Activated naive CD8-positive, alpha-beta T cell treated with anti-CD3 and anti-CD28 coated beads, Interleukin-2, amount 50 U/mL, for 16 hours (primary cell): ENCODE measurements at places on chromosomes 5 and 9.

DNA sequence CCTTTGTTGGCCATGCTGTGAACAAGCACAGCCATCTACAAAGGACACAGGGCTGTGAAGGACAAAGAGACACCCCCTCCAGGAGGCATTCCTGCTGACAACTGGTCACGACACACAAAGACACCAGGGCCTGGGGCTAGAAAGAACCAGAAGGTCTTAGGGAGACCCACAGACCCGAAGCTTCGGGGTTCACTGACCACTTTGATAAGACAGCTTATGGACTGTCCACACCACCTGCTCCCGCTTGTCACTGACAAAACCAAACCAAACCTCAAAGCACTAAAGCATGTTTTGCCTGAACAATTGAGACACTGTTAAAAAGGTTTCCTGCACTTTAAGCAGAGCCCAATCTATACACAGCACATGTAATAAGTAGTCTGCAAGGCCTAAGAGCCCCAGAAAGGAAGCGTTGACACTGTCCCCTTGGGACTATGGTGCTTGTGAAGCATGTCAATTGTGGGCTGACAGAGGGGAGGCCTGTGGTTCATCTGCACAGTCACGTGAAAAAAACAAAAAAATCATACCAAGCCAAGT lies 185.0 kb downstream of the GAPVD1 start:
- DNase-seq: no peak

DNA sequence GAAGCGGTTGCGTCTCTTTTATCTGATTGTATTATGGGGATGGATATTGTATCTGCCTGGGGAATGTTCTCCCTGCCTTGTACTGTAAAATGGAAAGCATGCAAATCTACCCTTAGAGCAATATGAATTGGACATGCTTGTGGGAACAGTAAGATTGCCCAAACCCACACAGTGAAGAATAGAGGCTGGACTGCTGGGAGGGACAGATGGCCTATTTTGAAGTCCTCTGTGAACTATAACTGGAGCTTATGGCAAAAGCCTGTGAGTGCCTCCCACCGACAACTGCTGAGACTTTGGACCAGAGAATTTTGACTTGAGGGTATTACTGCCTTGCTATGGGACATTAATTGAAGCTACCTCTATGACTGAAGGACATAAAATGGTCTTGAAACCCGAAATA lies 168.9 kb downstream of the ERCC6L2 start:
- DNase-seq: no peak

DNA sequence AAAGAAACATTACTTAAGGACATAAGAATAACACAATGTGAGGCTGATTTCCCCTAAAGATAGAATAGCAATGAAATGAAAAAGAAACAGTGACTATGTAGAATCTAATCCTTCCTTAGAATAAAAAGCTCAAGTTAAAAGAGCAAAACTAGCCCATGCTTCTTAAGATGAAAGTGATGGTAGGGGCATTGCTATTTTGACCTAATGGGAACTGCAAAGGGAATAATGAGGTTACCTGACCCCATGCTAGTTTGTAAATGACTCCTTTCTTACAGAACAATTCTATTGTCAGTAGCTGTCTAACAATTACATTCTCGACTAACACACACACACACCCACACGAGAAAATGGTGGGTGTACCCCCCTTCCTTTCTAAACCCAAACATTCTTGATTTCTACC lies 575.8 kb downstream of the CSNK1G3 start:
- DNase-seq: no peak

DNA sequence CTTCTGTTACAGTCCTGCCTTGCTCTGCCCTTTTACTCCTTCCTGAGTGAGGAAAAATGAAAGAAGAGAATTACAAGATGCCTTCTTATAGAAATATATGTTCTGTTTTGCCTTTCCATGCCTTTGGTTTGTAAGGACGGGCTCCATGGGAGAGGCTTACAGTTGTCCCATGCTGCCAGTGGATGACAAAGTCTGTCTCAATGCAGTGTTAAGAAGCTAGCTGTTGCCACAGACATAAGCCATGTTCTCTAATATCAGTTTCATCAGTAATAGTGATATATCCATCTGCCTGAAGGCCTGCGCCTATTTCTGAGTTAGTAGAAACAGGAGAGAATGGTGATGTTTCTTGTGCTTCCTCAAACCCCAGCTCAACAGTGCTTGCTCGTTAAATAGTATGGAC lies 27.8 kb downstream of the C5orf22 start:
- no peak for DNase-seq

GRCh38 chr5:150172556-150172955 lies 6.0 kb downstream of the CDX1 start:
- no peak for DNase-seq

DNA sequence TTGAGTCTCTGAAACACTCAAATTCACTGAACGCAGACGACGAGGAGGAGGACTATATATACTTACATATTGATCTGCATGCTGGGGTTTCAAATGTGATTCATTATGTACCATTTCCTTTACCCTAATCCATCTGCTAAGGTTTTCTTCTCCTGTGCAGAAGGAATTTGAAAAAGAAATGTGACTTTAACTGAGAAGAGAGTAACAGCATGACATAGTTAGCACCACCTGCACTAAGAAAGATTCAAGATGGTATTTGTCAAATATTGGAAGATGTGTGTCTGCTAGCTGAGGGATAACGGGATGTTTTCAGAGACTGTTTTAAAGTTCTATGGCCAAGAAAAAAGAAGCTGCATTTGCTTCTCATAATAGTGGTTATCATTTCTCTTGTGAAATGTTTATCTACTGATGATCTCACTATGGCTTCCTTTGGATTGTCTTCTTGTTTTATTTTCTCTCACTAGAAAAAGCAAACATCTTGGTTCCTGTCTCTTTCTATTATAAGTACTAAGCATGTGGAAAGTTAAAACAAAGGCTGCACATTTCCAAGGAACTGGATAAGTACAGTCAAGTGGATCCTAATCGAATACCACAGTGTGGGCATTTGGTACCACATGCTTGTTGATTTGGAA lies 89.8 kb upstream of the TLE4 start:
- no peak for DNase-seq

- no peak for DNase-seq
These were observed 47.5 kb downstream of the CDK5RAP2 start for GRCh38 chr9:120532475-120532874.

- no peak for DNase-seq
These were observed 1828.2 kb downstream of the MAT2B start for GRCh38 chr5:165333623-165334022.

- no peak for DNase-seq
These were observed 42.1 kb downstream of the SEC61B start for GRCh38 chr9:99264070-99264680.

- DNase-seq: no peak
These were observed 36.9 kb upstream of the TESK1 start for GRCh38 chr9:35568196-35568595.

GRCh38 chr9:296411-296810 lies 81.7 kb downstream of the DOCK8 start:
- no peak for DNase-seq

DNA sequence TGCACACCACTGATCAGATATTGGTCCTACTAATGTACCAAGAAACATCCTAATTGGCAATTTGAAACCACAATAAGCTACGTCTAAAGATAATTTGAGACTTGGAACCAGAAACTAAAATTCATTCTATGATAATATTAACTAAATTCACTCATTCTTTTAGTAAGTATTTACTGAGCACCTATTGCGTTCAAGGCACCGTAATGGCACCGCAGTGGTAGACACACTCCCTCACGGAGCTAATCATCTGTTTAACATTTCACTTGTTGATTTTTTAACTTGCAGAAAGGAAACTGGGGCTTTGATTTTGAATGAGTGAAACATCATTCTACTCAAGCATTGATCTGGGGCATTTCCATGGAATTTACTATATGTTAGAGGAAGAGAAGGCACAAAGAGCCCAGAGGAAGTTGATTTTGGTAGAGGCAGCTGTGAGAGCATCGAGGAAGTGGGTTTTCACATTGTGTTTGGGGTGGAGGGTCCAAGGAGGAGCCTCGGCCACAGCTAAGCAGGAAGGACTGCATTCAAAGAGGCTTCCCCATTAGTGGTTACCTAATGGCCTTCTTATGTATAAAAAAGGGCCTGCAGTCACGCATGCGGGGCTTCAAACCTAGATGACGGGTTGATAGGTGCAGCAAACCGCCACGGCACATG lies 7.1 kb downstream of the RAPGEF1 start:
- no peak for DNase-seq

- DNase-seq: no peak
These were observed 28.6 kb downstream of the CEP72 start for GRCh38 chr5:640461-641330.

GRCh38 chr5:7849681-7850394 lies 1.1 kb downstream of the CFAP90 start:
- DNase-seq: no peak

- no peak for DNase-seq
These were observed 571.3 kb downstream of the GABRG2 start for GRCh38 chr5:162638849-162639248.

DNA sequence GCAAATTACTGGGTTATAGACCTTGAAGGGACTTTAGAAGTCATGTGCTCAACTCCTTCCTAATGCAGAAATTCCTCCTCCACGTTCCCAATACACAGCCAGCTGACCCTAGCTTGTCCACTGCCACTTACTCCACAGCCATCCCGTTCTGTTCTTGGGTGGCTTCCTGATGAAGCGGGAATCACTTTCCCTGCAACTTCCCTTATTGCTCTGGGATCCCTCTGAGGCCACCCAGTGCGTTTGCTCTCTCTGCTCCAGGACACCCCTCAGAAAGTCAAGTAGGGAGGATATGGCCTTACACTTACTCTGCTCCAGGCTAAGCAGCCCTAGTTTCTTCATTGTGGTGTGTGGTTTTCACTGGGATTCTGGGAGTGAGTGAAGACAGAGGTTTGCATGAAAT lies 55.5 kb downstream of the GALNT12 start:
- DNase-seq: no peak

DNA sequence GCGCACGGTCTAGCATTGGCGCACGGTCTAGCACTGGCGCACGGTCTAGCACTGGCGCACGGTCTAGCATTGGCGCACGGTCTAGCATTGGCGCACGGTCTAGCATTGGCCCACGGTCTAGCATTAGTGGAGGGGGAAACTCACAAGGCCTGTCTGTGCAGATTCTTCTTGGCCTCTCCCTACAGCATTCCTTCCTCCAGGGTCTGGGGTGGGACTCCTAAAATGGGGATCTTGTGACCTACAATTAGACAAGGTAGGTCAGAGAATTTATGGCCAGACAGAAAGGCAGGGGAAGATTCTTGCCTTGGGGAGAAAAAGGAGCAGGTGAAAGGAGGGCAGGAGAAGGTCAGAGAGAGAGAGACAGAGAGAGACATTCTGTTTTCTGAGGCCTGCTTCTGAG lies 5.4 kb upstream of the GBGT1 start:
- no peak for DNase-seq

- no peak for DNase-seq
These were observed 34.7 kb downstream of the CAPSL start for GRCh38 chr5:35903631-35904203.

DNA sequence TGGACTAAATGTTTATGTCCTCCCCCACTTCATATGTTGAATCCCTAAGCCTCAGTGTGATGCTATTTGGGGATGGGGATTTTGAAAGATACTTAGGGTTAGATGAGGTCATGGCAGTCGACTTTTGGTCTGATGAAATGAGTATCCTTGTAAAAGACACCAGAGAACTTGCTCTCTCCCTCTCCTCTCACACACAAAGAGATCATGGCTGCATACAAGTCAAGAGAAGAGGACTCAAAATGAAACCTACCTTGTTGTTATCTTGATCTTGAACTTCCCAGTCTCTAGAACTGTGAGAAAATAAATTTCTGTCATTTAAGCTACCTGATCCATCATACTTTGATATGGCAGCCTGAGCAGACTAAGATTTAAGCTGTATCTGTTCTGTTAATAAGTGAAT lies 144.0 kb upstream of the HAPLN1 start:
- no peak for DNase-seq

GRCh38 chr9:95103281-95103771 lies 214.2 kb downstream of the FANCC start:
- no peak for DNase-seq

DNA sequence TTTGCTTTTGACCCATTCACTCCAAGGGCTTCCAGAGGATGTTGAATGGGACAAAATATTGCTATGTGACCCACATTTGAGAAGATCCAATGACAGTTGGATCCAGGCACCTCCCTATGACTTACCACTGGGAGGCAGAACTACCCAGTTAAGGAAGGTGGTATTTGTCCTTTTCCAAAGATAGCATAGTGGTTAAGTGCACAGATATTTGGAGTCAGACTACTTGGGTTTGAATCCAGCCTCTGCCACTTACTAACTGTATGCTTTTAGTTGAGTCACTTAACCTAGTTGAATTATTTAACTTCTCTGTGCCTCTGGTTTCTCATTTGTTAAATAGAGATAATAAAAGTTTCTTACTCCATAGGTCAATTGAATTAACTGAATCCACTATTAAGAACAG lies 74.5 kb upstream of the PALM2AKAP2 start:
- DNase-seq: no peak

GRCh38 chr9:70435948-70436347 lies 21.5 kb upstream of the KLF9 start:
- no peak for DNase-seq

- DNase-seq: no peak
These were observed 401.1 kb upstream of the TRPC7 start for GRCh38 chr5:136766456-136766855.

GRCh38 chr9:131260751-131261452 lies 15.4 kb downstream of the FAM78A start:
- DNase-seq: no peak

DNA sequence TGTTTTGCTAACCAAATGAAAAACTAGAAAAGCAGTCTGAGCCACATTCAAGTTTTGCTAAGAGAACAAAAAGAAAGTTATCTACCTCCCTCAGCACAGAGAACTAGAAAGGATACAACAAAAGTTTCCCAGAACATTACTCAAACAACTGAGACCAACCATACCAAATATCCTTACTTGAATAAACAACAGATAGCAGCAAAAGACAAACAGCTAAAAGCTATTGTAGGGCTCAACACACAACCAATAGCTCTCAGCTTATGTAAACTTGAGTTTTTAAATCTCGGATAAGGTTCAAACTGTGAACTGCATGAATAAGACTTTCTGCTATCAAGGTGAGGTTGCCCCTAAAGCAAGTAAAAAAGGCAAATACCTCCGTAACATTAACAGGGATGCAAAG lies 3.5 kb downstream of the EPB41L4A start:
- no peak for DNase-seq

DNA sequence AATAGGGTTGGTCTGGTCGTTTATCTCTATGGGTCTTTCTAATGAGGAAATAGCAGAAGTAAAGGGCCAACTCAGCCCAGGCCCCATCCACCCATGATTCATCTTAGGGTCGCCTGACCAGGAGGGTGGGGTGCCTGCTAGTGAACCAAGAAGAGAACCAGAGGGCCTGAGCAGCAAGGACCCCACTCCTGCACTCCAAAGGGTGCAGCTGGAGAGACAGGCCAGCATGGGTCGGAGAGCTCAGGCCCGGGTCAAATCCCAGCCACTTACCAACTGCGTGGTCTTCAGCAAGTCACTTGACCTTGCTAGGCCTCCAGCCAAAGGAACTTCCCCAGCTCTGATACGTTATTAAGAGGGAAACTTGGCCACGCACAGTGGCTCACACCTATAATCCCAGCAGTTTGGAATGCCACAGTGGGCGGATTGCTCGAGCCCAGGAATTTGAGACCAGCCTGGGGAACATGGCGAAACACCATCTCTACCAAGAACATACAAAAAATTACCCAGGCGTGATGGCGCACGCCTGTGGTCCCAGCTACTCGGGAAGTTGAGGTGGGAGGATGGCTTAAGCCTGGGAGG lies 4.3 kb downstream of the BBLN start:
- DNase-seq: no peak
